ENCODE measurements at places on chromosomes 6 and 20.

GRCh38 chr6:15456422-15456821 lies 206.4 kb downstream of the DTNBP1 start:
- DNase-seq = no peak

DNA sequence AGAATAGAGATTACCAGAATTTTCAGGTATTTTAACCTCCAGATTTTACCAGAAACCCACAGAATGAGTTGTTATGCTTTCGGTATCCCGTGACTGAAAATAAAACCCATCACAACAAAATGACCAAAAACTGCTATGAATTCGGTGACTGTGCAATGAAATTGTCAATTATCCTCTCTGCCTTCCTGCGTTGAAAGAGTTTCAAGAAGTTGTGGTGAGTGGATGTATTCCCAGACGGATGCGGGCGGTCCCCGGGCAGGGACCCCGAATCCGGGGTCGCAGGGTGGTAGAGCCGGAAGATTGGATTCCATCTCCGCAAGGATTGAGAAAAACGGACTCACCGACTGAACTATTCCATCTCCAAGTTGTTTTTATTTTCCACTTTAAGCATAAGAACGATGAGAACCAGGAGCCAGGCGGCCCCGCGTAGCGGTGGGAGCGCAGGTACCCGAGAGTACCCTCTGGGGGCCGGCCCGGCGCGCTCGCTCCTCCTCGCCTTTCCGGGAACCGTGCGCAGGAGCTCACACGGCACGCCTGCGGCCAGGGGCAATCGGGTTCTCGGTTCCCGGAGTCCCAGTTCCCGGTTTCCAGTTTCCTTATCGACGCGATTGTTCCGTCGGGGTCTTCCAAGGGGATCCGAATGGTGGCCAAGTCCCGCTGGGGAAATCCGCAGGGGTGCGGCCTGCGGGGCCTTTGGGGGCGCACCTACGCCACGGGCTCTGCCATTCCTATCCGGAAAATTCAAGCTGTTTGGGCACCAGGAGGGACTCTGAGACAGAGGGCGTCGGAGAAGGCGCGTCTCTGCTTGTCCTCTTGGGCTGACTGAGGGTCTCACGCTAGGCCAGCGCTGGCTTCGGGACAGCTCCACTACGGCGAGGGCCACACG lies 104.9 kb upstream of the PRDM1 start:
- DNase-seq = no peak

DNA sequence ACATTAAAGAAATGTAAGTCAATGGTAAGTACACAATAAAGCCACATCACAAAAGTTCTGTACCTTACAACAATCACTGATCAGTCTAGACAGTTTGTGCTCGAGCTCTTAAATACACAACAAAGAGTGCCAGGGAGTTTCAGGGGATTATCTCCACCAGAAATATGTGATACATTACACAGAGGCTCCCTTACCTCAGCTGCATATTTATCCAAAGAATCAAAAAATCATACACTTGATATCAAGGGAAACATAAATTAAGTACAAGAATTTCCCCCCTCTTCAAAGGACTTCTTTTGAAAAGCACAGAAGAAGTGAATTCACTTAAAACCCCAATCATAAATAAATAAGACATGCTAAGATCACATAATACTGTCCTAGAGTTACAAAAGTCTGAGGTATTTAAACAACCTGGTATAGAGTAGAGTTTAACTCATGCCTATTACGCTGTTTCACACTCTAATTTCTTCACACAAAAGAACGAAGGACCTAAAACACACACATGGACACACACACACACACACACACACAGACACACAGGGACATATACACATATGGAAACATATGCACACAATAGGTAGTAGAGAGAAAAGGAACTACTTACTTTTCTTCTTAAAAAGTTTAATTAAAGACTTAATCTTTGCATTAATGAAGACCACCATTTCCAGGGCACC lies 528 bp downstream of the NHSL1 start:
- DNase-seq = no peak

DNA sequence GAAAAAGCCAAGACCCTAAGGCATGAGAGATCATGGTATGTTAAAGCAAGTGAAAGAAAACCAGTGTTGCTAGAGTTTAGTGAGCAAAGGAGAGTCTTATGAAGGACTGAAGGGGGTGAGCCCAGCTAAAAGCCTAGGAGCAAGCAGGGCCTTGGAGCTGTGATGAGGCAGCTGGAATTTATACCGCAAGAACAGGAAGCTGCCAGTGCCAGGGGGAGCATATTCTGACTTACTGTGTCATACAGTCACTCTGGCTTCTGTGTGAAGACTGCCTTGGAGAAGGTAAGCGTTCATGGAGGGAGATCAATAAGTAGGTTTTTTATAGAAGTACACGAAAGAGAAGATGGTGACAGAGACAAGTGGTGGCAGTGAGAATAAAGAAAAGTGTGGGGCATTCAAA lies 308.9 kb upstream of the THEMIS start:
- DNase-seq = no peak

- DNase-seq = no peak
Measured at GRCh38 chr6:69957985-69958559, 91.7 kb downstream of the COL19A1 start.

- DNase-seq = no peak
Measured at GRCh38 chr20:51111290-51111689, 88.4 kb upstream of the KCNG1 start.

DNA sequence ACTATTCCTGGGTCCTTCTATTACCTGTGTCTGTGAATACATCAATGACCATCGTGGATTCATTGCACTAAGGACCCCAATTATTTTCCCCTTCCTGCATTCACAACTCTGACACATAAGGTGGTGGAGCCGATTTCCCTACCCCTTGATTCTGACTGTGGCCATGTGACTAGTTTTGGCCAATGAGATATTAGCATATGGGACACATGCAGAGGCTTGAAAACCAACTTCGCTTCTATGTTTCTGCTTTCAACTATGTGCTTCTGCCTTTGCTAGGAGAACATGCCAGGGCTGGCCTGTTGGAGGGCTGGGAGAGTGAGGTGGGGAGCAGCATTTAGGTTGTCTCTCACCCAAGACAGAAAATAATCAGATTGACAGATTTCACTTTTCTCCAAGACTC lies 483.1 kb upstream of the JAG1 start:
- DNase-seq = no peak

DNA sequence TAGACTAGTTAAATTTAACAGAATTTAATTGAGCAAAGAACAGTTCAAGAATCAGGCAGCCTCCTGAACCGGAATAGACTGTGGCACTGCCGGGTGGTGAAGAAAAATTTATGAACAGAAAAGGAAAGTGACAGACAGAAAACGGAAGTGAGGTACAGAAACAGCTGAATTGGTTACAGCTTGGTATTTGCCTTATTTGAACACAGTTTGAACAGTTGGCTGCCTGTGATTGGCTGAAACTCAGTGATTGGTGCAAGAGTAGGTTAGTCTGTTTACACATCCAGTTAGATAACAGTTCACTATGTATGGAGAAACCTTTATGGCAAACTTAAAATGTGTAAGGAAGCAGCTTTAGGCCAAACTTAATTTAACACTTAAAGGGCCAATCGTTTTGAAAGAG lies 116.0 kb upstream of the CITED2 start:
- DNase-seq = peak; percentile 25

DNA sequence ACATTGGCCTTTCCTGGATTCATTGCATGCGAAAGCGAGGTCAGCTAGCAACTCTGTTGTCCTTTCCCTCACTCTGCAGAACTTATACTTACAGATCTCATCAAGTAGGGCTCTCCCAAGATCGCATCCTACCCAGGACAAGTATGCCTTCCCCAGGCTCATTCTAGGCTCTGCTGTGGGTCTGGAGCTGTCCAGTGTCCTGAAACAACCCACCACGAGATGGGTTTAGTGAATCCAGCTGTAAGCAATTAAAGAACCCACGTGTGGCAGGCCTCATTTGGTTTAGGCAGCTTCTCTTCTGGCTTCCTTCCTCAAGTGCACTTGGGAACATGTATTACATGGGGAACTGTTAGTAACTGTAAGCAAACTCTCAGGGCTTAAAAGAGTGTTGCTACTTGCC lies 406.5 kb upstream of the CHD6 start:
- DNase-seq = no peak

- peak; percentile 95 for DNase-seq
Measured at GRCh38 chr6:139587469-139587868, 213.0 kb upstream of the CITED2 start.

DNA sequence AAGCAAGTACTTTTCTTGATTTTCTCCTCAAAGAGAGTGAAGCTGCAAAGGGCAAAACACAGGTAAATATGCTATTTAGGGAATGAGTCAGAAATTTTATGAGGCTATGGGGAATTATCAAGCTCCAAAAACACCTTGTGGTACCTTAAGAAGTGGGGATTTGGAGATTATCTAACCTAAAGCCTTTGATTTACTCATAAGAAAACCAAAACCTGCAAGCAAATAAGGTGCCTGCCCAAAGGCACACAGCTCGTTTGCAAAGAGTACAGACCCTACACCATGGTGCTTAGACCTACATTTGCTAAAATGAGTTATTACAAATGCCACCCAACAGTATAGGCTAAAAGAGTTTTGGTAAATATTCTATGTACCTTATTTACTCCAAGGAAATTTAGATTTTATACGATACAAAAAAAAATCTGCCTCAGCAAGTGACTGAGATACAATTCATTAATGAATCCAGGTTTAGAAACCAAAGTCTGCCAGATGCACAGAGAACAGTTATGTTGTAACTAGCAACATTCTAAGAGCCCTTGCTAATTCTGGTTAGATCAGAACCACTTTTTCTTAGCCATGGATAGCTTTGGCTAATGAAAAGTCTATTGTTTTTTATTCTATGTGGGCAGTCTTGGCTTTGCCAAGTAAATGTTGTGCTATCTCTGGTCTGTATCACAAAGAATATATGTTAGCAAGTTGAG lies 101.5 kb downstream of the KHDC1L start:
- DNase-seq = no peak

DNA sequence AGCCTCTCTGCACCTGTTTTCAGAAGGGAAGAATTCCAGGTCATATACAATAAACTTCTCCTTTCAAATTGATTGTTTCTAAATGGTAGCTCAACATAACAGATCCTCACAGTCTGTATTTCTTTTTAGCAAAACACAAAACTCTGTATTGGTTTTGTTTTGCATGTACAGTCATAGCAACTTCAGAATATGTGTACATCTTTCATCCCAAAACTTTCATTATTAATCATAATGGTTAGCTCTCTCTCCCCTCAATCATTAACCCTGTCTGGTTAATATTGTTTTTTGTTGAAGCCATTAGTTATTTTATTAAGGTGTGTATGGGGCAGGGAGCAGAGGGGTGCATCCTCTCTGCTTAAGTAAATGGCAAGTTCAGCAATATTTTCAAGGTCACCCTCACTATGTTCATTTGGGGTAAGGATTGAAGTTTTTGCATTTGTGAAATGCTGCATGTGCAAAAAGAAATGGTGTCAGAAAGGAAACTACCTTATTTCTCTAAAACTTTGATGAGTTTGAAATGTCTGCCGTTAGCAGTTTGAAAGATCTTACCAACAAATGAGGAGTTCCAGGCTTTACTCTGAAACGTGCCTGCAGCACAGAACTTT lies 136.8 kb upstream of the BTBD3 start:
- no peak for DNase-seq

- peak; percentile 77 for DNase-seq
Measured at GRCh38 chr6:144411531-144412165, 126.5 kb downstream of the UTRN start.

GRCh38 chr6:88704980-88705379 lies 258.4 kb downstream of the RNGTT start:
- no peak for DNase-seq

DNA sequence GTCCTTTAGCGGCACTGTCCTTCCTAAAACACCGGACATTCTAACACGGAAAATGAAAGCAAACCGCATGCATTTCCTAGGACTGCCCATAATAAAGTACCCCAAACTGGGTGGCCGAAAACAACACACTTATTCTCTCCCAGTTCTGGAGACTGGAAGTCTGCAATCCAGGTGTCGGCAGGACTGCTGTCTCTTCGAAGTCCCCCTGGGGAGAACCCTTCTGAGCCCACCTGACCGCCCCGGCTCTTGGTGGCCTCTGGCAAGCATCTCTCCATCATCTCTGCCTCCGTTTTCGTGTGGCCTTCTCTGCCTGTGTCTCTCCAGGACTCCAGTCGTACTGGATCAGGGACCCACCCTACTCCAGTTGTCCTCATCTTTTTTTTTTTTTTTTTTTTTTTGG lies 55.4 kb downstream of the SYNJ2 start:
- DNase-seq = no peak

DNA sequence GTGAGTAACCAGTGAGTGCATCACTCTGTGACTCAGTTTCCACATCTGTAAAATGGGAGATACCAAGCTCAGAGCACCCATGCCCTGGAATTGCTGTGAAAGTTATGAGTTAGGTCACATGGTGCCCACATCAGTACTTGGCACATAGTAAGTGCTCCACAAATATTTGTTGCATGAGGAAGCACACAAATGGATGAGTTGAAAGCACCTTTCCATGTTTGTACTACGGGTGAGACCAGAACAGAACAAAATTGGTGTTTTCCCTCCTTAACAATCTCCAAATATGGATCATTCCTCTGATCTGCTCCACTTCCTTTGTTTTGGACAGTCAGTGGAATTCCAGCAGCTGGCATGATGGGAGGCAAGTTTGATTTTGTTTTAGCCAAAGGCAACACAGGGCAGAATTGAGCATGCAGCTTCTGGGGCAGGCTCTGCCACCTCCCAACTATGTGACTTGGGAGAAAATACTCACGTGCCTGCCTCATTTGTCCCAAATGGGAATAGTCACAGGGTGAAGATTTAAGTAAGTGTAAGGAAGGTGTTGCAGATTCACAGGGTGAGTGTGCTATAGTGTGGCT lies 503.7 kb upstream of the SULF2 start:
- DNase-seq = no peak

DNA sequence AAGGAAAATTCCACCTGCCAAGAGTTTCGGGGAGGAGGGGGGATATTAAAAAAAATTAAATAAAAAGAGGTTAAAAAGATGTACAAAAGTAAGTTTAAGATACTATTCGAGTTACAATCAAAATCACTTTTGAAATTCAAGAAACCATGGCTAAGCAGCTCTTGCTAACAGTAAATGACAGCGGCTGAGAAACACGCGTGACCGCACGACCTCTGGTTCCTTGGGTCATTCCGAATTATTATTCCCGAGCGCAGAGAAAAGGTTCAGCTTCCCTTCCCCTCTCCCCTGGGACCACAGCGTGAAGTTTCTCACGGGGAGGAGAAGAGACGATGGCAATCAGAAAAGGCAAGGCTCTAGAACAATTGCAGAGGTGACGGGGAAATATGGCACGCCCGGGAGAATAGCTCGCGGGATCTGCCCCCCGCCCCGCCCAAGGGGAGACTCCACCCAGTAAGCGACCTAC lies 496 bp downstream of the TMEM242 start:
- no peak for DNase-seq

DNA sequence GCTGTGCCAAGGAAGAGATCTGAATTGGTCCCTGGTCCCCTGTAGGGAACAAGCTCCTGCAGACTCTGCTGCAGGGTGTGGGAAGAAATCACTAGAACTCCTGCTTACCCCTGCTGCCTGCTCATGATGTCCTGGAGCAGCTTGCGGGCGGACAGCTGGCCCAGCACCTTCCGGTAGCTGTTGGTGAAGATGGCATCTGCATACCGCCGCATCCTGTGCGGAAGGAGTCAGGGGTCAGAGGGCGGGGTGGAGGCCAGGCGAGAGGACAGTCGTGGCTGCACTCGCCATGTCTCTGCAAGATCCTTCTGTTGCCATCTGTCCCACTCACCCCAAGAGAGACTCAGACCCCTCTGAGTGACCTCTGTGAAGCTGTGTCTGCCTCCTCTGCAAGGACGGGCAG lies 5.3 kb downstream of the GHRH start:
- no peak for DNase-seq

- DNase-seq = no peak
Measured at GRCh38 chr6:24439858-24440539, 37.3 kb downstream of the MRS2 start.

- peak; percentile 76 for DNase-seq
Measured at GRCh38 chr6:135423649-135424128, 73.9 kb downstream of the AHI1 start.

Data from kidney glomerular epithelial cell (primary cell).